ENCODE measurements at places on chromosomes 3 and 15.
A peak's percentile ranks its signal among the peaks of the same experiment; 100 is the strongest.

DNA sequence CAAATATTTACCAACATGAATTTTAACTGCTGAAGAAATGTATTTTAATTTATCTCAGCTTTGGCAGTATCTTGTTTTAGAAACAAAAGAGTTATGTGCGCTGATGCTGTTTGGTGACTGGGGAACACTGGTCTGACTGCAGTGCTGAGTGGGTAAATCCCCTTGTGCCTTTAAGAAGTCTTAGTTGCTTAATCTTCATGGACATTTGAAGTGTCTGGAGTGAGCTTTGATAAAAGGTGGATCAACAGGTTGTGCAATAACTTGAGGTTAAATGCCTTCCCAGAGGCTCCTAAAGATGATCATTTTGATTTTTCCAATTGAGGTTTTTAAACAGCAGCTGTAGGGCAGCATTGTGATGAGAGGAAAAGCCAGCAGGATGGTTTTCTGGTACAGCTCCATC lies 68.7 kb downstream of the TP63 start:
- no peak for DNase-seq

DNA sequence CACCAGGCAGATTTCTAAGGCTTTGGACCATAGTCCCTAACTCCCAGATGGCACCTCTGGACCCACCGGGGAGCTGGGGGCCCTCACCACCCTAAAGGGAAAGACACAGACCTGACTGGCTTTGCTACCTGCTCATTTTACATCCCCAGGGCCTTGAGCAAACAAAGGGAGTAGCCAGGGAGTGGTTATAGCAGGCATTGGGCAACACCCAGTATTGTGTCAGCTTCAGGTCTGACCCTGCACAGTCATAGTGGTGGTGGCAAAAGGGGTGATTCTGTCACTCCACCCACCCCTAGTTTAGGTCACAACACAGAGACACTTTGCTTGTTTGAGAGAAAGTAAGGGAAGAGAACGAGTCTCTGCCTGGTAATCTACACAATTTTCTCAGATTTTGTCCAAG lies 352.5 kb downstream of the DIPK2A start:
- no peak for DNase-seq

GRCh38 chr3:106714400-106714799 lies 662.8 kb upstream of the CCDC54 start:
- no peak for DNase-seq

GRCh38 chr3:190266913-190267290 lies 55.3 kb downstream of the CLDN1 start:
- no peak for DNase-seq

DNA sequence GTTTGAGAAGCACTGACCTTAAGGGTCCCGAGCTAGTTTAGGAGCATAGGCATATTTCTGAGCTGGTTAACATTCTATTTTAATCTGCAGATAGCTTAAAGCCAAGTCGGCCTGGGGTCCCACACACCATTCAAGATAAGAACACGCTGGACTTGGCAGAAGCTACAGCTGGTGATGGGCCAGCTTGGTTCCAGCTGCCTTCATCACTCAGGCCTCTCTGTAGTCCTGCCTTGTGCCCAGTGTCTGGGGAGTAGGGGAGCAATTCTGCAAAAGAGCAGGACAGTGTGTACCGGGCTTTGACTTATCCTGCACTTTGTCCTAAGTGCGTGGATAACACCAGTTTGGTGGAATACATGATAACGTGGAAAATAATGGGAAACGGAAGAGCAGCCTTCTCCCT lies 164.5 kb downstream of the MEGF11 start:
- DNase-seq: no peak

DNA sequence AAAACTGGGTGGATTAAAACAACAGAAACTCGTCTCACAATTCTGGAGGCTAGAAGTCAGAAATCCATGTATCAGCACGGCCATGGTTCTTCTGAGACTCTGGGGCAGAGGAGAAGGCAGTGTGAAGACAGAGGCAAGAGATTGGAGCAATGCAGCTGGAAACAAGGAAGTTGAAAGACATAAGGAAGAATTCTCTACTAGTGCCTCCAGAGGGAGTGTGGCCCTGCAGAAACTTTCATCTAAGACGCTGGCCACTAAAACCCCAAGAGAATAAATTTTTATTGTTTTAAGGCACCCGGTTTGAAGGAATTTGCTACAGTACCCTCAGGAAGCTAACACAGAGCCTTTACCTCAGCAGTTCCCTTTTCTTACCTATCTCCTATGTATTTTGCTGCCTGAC lies 1012.2 kb upstream of the CADM2 start:
- no peak for DNase-seq

GRCh38 chr3:51538115-51538458 lies 432 bp upstream of the RAD54L2 start:
- no peak for DNase-seq

GRCh38 chr15:66620744-66621344 lies 55.0 kb upstream of the LCTL start:
- no peak for DNase-seq

GRCh38 chr15:55183679-55184078 lies 13.1 kb downstream of the RSL24D1 start:
- DNase-seq: no peak

- no peak for DNase-seq
Observed at GRCh38 chr3:19596408-19596807, 337.6 kb downstream of the EFHB start.

- no peak for DNase-seq
Observed at GRCh38 chr15:45468294-45468693, 54.3 kb downstream of the SLC30A4 start.

- DNase-seq: no peak
Observed at GRCh38 chr15:76344893-76345582, 8.5 kb downstream of the ISL2 start.

DNA sequence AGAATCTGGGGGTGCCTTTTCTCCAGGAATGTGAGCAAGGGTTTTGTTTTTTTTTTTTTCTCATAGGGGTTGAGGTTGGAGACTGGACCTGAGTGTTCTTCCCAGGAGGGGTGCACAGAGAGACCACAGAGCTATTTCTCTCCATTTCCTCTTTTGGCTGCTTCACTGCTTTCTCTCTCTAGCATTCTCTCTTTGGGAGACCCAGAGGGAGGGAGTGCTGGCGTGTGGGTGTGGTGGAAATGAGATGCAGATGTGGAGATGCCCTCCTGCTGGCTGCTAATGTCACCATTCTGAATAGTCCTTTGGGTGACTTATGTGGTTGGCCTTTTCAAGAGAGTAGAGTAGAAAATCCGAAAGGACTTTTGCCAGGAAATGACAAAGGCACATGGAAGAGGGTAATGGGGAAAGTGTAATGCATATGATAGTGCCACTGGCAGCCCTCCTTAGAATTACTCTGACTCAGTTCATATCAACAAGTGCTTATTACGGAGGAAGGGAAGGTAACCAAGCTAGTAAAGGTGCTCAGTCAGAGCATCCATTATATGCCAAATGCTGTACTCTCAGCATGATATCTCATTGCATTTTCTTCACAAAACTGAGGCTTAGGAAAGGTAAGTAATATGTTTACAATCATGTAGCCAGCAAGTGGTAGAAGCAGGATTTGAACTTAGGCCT lies 1.9 kb downstream of the SYN2 start:
- DNase-seq: no peak

DNA sequence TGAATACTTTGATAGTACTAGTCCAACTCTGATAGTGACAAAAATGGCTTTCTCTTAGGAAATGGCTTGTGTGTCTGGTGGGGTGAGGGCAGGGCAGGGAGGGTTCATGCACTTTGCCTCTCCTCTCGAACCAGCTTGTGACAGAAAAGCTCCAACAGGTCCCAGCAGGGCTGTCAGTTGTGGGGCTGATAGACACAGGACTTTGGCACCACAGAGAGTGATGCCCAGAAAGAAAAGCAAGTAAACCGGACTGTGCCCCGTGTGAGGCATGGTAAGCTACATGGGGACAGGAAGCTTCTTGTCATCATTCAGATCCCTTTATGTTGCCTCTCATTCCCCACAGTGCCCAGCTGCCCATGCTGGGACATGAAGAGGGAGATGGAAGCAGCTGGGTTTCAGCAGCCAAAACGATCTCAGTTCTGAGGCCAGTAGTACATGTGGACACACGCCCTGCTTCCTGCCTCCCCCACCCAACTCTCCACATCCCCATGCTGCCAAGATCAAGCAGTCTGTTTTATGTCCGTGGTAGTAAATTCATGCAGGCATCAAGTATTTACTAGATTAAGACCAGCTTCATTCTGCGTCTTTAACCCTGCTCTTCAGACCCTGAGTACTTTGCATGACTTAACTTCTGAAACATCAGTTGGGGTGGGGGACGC lies 29.7 kb upstream of the LIPC start:
- no peak for DNase-seq

GRCh38 chr15:79987569-79987955 lies 16.6 kb upstream of the BCL2A1 start:
- DNase-seq: no peak

DNA sequence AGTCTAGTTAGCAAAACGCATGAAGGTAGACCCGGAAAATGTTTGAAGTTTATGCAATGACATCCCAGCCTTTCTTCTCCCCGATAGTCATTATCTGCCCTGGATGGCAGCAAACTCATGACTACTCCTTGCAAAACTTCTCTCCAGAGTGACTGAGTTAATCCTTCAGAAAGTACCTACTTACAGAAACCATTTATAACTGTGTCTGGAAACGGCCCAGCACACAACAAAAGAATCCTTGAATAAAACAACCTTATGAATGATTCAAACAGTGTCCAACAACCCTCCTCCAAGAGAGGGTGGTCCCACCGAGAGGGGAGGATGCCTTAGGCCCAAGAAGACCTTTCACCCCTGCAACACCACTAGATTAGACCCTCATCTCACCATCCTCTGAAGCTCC lies 14.2 kb downstream of the ST8SIA2 start:
- DNase-seq: no peak

DNA sequence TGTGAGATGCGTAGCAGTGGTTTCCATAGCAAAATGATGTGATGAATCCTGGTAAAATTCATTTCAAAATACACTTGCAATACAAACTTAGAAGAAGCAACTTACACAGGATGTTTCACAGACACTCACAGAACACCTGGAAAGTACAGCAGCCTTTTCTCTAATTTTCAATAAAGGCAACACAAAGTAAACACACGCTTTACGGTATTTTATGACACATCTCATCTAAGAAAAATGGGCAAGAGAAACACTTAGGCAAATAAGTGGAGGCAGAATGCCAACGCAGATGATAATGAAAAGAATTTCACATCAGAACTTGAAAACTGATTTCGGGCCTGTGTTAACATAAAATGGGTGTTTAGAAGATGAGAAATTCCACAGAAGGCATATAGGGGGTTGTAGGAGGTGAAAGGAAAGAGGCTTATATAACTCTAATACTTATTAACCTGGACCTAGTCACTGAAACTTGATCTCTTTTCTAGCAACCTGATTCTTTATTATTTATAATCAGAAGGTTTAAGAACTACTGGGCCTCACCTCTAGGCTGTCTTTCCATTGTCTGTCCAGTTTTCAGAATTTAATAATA lies 25.6 kb upstream of the MAP3K13 start:
- DNase-seq: peak; percentile 14

GRCh38 chr15:44501768-44502366 lies 35.1 kb upstream of the EIF3J start:
- DNase-seq: no peak

DNA sequence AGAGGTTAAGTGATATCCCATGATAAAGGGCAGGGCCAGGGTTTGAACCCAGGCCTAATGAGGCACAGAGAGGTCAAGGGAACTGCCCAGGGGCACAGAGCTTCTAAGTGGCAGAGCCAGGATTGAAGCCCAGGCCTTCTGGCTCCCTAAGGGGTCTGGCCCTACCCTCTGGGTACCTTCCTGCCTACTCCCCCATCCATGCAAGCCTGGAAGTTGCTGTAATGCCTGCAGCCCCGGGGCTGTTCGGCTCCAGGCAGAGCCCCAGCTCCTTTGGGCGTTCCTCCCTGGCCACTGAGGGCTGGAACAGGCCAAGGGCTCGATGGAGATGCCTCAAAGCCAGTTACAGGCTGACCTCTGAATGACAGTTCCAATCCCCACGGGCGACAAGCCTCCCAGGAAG lies 4.5 kb downstream of the GRIP2 start:
- no peak for DNase-seq

DNA sequence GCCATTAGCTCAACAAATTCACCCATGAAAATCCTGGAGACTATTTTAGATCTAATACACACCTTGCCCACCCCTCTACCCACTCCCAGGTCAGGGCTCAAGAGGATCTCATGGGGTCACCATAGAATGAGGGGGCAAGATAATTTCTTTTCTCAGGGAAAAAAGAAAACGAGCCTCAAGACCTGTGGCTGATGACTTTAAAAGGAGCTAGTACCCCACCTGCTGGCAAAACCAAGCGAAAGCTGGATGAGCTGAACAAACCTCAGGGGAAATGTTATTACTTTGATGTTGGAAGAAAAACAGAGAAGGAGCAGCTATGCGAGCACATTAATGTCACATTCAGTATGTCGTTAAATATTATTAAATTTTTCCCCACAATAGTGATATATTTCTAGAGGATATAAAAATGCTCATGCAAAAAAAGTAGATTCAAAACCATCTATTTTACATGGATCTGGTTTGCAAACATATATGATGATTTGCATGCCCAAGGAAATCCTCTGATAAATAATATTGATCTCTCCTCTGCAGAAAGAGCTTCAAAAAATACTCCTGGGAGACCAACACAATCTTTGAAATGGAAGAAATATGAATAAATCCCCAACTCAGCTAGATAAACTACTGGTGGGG lies 37.7 kb downstream of the PLD1 start:
- peak; percentile 42 for DNase-seq

- no peak for DNase-seq
Observed at GRCh38 chr3:122587572-122587971, 10.1 kb downstream of the PARP15 start.

DNA sequence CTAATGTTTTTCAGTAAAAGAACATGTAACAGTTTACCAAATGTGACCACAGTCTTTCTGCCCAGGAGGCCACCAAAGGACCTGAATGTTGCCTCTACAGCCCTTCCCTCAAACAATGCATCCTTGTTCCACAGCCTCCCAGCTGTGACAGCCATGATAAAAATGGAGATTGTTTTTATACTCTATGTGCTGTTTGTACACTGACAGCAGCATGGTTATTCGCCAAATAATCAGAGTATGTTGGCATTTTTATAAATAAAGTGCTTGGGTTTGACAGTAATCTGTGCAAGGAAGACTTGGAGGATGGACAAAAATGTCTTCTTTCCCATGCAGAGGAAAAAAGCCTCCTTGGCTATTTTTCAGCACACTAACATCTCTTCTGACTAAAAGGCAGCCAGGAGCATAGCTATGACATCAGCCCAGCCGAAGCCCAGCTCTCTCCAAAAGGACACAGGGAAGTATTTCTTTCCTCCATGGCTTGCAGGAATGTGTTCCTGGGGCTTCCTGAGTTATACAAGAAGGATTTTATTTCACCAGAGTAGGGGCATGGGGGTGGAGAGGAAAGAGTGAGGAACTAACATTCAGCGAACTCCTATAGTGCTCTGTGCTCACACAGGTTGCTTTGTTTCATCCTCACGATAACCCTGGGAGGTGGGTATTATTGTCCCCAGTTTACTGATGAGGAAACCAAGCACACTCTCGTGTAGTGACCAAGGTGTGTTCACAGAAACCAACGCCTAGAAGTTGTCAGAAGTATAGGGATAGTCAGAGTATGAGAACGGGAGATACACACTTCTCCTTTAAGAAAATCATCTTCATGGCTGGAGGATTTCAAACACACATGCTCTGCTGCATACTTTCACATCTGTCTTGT lies 339.7 kb downstream of the MECOM start:
- no peak for DNase-seq

- DNase-seq: no peak
Observed at GRCh38 chr3:70871909-70872656, 559.6 kb upstream of the MDFIC2 start.

- DNase-seq: no peak
Observed at GRCh38 chr3:148226246-148226645, 471.5 kb upstream of the AGTR1 start.

- DNase-seq: no peak
Observed at GRCh38 chr3:115293321-115293720, 146.2 kb upstream of the ZBTB20 start.

- no peak for DNase-seq
Observed at GRCh38 chr3:27387625-27388024, 18.4 kb upstream of the NEK10 start.

Measured in NCI-H2107 (cell line).